Astrocyte of the cerebellum (primary cell): ENCODE measurements at places on chromosomes 12 and 14.

DNA sequence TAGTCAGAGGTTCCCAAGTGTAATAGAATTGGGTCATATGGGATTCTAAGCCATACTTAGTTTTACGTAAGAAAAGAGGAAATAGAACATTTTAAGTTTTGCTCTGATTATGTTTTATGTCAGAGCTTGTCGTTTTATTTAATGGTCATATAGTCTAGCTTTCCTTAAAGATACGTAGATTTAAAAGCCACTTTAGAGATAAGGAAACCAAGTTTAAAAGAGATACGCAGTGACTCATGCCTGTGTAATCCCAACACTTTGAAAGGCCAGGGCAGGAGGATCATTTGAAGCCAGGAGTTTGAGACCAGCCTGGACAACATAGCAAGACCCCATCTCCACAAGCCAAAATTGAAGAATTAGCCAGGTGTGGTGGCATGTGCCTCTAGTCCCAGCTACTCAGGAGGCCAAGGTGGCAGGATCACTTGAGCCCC lies 19.5 kb downstream of the MAPK1IP1L start:
- DNase-seq: no peak

- no peak for DNase-seq
These were observed 76.3 kb upstream of the FUT8 start for GRCh38 chr14:65336191-65336591.

- DNase-seq: no peak
These were observed 41.4 kb upstream of the TBPL2 start for GRCh38 chr14:55481769-55482168.

- no peak for DNase-seq
These were observed 88.7 kb downstream of the ACADS start for GRCh38 chr12:120814203-120814902.
